ENCODE measurements at places on chromosomes 4 and X.

DNA sequence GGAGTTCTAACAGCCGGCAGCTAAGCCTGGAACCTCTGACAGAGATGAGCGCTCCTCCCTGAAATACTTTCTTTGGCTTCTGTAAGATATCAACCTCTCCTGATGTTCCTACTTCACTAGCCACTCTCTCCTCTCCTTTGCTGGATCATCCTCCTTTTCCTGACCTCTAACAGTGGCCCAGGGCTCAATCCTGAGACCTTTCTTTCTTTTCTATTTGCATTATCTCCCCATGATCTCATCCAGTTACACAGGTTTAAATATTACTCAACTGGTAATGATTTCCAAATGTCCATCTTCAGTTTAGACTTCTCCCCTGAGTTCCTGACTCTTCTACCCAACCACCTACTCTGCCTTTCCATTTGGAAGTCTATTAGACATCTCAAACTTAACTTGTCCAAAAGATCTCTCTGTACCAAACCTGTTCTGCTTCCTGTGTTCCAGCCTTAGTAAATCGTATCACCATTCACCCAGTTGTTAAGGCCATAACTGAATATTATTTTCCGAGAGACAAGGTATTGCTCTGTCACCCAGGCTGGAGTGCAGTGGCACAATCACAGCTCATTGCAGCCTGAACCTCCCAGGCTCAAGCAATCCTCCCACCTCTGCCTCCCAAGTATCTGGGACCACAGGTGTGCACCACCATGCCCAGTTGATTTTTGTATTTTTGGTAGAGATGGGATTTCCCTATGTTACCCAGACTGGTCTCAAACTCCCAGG lies 41.1 kb downstream of the RFC1 start:
- no peak for DNase-seq

DNA sequence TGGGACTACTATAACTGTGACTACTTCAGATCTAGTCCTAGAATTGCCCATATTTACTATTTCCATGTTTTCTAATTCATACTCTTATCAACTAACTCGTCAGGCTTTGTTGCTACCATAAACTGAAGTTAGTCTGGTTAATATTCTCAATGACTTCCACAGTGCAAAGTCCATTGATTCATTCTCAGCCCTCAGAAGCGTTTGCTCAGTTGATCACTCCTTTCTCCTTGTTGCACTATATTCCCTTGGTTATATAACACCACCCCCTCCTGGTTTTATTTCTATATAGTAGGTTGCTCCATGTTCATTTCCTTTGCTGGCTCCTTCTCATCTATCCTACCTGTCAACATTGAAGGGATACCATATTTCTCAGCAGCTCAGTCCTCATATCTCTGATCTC lies 27.2 kb upstream of the SLC6A14 start:
- no peak for DNase-seq

DNA sequence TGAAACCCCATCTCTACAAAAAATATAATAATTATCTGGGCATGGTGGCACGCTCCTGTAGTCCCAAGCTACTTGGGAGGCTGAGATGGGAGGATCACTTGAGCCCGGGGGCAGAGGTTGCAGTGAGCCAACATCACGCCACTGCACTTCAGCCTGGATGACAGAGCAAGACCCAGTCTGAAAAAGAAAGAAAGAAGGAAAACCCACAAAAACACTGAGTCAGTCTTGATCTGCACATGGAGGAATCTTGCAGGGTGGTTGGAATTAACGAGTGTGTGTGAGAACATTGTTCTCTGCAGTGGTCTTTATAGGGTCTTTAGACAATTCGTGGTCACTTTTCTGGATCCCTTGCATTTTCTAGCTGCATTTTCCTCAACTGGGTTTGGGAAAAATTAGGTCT lies 23.2 kb downstream of the ADD1 start:
- DNase-seq: no peak

DNA sequence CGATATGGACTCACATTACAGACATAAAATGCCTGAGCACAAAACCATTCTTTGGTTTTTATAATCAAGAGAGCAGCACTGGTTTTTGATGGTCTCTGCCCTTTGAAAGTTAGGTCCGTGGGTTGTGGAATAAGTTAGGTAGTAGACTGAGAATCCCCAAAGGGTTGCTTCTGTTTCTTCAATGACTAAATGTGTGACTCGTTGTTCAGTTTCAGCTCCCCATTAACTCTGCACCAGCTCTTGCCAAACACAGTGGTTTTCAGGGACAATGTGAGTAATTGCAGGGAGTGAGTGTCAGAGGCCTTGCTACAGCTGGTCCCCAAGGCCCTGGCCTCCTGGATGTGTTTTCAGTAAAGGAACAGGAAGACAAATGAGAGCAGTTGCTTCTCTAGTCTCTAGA lies 24.8 kb downstream of the SMIM20 start:
- DNase-seq: no peak

GRCh38 chrX:31236231-31236630 lies 164.4 kb upstream of the FTHL17 start:
- DNase-seq: no peak

GRCh38 chr4:99144070-99144469 lies at the start of gene ADH4:
TSS of gene ADH4 (minus strand) at chr4:99144297. CDS start at chr4:99144222, 75 bp downstream.
- DNase-seq: no peak

- DNase-seq: no peak
These were observed 364.8 kb downstream of the SMARCA1 start for GRCh38 chrX:129158505-129158904.

DNA sequence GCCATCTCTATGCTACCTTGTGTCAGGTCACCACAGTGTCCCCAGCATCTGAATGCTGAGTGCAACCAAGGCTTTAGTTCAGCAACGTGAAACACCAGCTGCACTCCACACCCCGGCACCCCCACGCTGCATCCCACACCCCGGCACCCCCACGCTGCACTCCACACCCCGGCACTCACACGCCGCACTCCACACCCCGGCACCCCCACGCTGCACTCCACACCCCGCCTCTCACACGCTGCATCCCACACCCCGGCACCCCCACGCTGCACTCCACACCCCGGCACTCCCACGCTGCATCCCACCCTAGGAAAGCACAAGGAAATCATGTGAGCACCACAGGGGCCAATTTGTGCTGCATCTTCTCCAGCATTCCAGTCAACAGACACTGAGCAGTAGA lies 199.8 kb upstream of the FRG1 start:
- no peak for DNase-seq

- DNase-seq: no peak
These were observed 191.4 kb downstream of the NDST4 start for GRCh38 chr4:114921790-114922591.

DNA sequence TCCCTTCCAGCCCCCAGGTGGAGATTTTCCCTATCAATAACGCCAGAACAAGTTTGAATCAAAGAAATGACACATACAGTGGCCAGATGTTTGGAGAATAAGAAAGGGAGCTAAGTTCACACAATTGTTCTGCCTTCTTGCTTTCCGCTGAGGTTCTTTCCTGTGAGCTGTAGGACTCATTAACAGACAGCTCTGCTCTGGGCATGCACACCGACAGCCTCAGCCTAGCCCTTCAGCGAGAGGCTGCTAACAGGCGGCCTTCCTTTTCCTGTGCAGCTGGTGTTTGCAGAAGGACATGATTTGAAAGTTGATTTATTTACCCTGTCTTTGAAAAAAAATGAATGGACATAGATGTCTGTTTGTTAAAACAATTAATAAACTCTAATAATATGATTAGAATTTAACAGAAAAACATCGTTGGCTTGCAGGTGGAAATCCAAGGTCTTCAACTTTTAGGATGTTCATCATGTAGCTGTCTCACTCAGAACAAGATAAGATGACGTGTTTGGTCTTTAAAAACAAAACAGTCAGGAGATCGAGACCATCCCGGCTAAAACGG lies 183.3 kb downstream of the KDR start:
- DNase-seq: peak; percentile 29

DNA sequence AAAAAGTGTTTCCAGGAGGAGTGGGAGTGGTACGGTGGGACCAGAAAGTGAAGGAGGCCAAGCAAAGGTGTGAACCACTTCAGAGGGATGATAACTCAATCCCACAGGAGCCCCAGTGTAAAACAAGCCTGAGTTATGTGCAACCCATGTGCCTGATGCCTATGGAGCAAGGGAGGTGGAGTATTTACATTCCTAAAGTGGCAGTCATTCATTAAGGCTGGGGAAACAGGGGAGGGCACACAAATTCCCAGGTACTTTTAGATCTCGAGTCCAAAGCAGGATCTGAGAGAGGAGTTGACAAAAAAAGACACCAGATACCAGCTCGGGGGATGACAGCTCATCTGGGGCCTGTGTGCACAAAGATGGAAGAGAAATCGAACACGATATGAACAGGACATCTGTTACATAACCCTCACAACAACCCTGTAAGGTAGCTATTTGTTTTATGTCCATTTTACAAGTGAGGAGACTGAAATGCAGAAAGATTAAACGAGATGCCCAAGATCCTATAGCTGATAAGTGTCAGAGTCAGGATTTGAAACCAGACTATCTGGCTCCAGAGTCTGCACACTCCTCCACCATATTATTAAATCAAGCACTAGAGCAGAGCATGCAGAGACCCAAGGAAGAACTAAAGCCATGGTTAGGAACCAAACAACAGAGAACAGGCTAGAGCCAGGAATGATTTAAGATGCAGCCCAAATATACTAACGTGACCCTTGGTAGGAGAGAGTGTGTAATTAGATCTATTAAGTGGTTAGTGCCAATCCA lies 91.9 kb upstream of the MAPK10 start:
- no peak for DNase-seq
